ENCODE measurements at places on chromosomes 1 and 21. TPM values are rescaled to one million over a fixed set of nuclear protein-coding genes. Genes with fewer than 3 reads are reported as not detected.

RCSD1 gene
- 94.7 TPM for polyA plus RNA-seq

- H3K27ac ChIP-seq, result peak overlapping the region; percentile 94
- H3K27me3 ChIP-seq, result no peaks in the 10 kb centered on the region
- peak; percentile 68 for DNase-seq
- H3K4me3 ChIP-seq, result peak overlapping the region; percentile 33
- peaks cover 76% of the 10 kb centered on the region for H3K4me1 ChIP-seq
- H3K36me3 ChIP-seq, result no peaks in the 10 kb centered on the region
Observed at GRCh38 chr21:33936301-33937038, 20.9 kb upstream of the ATP5PO start.

GRCh38 chr1:165894591-165894990 lies 67.2 kb downstream of the UCK2 start:
- H3K36me3 ChIP-seq, result no peaks in the 10 kb centered on the region
- H3K27me3 ChIP-seq, result no peaks in the 10 kb centered on the region
- no peak for DNase-seq
- H3K27ac ChIP-seq, result no peak overlapping the region
- H3K4me1 ChIP-seq, result no peaks in the 10 kb centered on the region

DNA sequence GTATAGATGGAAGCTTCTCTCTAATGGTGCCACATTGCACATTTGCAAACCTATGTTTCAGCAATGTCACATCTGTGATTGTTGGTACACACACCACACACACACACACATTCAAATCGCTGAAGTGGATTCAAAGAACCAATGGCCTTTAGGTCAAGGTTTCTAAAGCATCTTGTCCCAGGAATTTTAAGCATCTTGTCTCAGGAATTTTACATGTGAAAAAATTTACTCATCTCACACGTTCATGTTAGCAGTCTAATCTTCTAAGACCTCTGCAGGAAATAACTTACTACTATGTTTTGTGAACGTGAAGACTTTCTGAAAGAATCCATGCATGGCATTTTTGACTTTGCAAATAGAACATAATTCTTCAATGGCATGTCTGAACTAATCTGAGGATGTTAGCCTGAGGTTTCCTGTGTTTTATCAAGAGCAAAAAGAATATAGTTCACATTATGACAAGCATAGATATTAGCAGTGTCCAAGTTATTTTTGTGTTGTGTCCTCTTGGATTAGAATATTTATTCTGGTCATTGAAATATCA lies 125.1 kb downstream of the CYYR1 start:
- H3K27me3 ChIP-seq, result no peaks in the 10 kb centered on the region
- H3K27ac ChIP-seq, result no peak overlapping the region
- DNase-seq, result no peak
- no peaks in the 10 kb centered on the region for H3K4me1 ChIP-seq
- no peaks in the 10 kb centered on the region for H3K36me3 ChIP-seq

GRCh38 chr1:156431366-156431765 lies 62.4 kb downstream of the RHBG start:
- no peaks in the 10 kb centered on the region for H3K36me3 ChIP-seq
- peaks cover 12% of the 10 kb centered on the region for H3K27me3 ChIP-seq
- DNase-seq, result no peak
- H3K27ac ChIP-seq, result no peak overlapping the region

OPTC gene
- not detected for polyA plus RNA-seq

DNA sequence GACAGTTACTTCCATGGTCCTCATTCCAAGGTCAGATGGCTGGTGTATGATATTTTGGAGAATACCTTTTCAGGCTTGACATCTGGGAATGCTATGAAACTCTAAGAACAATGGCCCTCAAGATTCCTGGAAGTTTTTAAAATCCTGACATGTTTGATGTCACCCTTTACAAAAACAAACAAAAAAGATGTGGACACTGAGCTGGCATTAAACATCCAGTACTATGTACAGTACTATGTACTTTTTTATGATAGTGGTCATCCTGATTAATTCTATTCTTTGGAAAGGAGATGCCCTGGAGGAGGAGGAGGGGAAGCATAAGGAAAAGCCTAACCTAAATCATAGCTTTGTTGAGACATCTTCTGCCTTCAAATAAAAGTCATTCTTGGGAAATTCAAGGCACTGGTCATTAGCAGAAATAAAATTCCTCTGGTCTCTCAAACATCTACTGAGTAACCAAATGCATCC lies 235.4 kb downstream of the HMCN1 start:
- no peaks in the 10 kb centered on the region for H3K36me3 ChIP-seq
- no peaks in the 10 kb centered on the region for H3K27me3 ChIP-seq
- no peak overlapping the region for H3K4me3 ChIP-seq
- H3K4me1 ChIP-seq, result no peaks in the 10 kb centered on the region
- DNase-seq, result no peak

DNA sequence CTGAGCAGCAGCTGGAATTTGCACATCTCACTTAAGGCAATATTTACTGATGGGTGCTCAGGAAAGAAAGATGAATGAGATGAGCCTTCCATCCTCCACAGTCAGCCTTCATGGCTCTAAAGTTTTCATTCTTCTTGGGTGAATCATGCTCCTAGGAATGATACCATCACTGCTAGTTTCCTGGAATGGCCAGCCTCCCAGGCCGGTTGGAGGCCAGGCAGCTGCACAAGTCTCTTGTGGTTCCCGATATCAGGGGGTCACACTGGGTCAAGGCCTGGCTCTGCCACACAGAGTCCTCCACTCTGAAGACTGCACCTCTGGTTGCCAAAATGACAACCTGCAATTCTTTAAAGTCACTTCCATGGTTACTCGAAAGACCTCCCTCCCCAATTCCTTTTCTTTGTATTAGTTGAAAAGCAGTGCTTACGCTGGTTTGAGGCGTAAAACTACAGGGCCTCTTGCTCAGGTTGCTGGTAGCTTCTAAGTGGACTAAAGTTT lies 46.2 kb upstream of the PALMD start:
- no peak overlapping the region for H3K27ac ChIP-seq
- no peaks in the 10 kb centered on the region for H3K36me3 ChIP-seq
- DNase-seq, result no peak
- no peaks in the 10 kb centered on the region for H3K27me3 ChIP-seq
- H3K4me3 ChIP-seq, result no peak overlapping the region

GRCh38 chr1:247146671-247147070 lies 25.1 kb downstream of the ZNF124 start:
- H3K27ac ChIP-seq, result no peak overlapping the region
- H3K4me3 ChIP-seq, result no peak overlapping the region
- no peaks in the 10 kb centered on the region for H3K27me3 ChIP-seq
- H3K36me3 ChIP-seq, result peaks cover 9% of the 10 kb centered on the region
- H3K4me1 ChIP-seq, result no peaks in the 10 kb centered on the region

BCL2L15 gene
- not detected for polyA plus RNA-seq

DNA sequence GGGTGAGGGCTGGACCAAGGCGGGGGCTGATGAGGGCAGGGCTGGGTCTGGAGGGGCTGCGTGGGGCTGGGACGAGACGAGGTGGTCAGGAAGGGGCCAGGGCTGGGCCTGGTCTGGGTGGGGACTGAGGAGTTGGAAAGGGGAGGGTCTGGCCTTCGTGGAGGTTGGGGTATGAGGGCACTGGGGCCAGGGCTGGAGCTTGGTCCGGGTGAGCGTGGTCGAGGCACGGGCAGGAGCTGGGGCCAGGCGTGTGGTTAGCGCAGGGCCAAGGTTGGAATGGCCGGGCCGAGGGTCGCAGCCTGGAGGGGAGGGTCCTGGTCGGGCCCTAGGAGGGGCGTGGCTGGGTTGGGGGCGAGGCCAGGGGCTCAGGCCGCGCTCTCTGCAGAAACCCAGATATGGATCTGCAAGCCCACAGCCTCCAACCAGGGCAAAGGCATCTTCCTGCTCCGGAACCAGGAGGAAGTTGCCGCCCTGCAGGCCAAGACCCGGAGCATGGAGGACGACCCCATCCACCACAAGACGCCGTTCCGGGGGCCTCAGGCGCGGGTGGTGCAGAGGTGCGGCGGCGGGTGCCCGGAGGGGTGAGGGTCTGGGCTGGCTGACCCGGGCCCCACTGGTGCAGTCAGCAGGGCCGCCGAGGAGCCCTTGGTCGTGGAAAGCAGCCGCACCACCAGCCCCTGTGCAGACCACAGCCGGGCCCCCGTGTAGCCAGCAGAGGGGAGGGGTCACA lies 9.0 kb downstream of the TTLL10 start:
- H3K27ac ChIP-seq, result no peak overlapping the region
- no peaks in the 10 kb centered on the region for H3K27me3 ChIP-seq
- no peak for DNase-seq

- H3K27me3 ChIP-seq, result no peaks in the 10 kb centered on the region
- H3K4me3 ChIP-seq, result no peak overlapping the region
- H3K36me3 ChIP-seq, result peaks cover 32% of the 10 kb centered on the region
- H3K4me1 ChIP-seq, result no peaks in the 10 kb centered on the region
Observed at GRCh38 chr1:228349701-228350171, 56.9 kb downstream of the TRIM11 start.

CDCA8 gene
- polyA plus RNA-seq, result 1.3 TPM

GRCh38 chr1:203346060-203346768 lies 4.7 kb downstream of the FMOD start:
- H3K27ac ChIP-seq, result no peak overlapping the region
- no peaks in the 10 kb centered on the region for H3K36me3 ChIP-seq
- no peak overlapping the region for H3K4me3 ChIP-seq
- DNase-seq, result no peak
